Kasumi-1 (cell line): ENCODE measurements at places on chromosomes 5 and 9.

DNA sequence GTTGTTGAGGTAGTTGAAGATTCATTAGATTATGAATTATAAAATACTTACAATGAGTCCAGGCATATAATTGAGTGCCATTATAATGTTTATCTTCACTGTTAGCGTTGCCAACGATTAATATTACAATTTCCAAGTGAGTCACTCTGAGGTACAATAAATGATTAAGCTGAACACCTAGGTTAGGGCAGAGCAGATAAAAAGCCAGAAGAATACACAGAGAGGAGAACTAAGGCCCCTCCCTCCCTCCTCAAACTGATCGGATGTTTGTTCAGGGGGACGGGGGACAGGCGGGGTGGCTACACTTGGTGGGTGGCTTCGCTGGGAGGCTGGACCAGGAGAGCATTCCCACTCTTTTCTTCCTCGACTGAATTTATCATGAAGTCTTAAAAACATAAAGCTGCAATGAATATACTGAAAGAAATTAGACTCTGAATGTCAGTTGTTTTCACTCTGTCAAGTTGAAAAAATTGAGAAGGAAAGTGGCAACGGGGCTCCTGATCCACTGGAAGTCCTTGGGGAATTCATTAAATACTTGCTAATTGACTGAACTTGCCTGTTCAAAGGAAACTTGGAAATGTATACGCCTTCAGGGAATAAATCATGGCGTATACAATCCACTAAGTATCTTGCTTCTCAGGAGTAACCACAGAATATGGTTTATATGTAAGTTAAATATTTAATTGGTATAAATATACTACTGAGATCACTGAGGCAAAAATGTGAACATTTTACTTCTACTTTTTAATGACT is 198.1 kb downstream of the TSSK1B start:
- no peak for DNase-seq

DNA sequence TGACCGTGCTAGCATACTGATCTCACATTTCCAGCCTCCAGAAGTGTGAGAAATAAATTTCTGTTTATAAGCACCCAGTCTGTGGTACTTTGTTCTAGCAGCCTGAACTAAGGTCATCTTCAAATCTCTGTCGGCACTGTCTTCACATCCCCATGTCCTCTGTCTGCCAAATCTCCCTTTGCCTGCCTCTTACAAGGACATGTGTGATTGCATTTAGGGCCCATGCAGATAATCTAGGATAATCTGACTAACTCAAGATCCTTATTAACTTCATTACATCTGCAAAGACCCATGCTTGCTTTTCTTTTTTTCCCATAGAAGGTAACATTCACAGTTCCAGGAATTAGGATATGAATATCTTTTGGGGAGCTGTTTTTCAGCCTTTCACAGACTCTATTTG is 132.7 kb downstream of the AOPEP start:
- no peak for DNase-seq

GRCh38 chr5:14868771-14869170 is 2.8 kb downstream of the ANKH start:
- DNase-seq, result no peak

GRCh38 chr5:114362197-114362976 is 517 bp downstream of the KCNN2 start:
- DNase-seq, result no peak

DNA sequence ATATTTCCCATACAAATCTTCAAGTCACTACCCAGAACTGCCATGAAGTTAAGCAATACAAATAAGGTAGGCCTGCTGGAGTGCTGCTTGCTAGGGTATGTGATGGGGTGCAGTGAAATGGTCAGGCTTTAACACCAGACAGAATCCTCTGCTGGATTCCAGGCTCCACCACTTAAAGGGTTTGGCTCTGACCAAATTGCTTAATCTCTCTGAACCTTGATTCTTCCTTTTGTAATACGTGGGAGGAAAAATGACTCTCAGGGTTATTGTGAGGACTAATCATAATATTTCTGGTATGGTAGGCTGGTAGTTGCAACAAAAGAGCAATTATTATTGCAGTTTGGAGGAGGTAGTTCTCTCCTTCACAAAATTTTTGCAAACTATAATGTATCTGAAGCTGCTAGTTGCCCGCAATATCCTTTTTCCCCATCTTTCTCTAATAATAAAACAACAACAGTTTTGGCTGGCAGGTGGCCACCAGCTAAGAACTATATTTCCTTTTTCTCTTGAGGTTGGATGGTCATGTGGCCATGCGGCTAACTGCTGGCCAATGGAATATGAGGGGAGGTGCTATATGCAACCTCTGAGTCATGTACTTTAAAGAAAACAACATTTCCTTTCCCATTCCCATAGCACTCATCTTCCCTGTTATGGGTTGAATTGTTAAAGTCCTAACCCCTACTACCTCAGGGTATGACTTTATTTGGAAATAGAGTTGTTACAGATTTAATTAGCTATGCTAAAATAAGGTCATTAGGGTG is 44.1 kb downstream of the CCL28 start:
- no peak for DNase-seq

- no peak for DNase-seq
These were observed 8.3 kb downstream of the OLFM1 start for GRCh38 chr9:135095470-135096407.

GRCh38 chr9:96644137-96644536 is 11.0 kb downstream of the PRXL2C start:
- no peak for DNase-seq

- no peak for DNase-seq
These were observed 256.1 kb upstream of the IRX2 start for GRCh38 chr5:3007577-3007976.

- peak; percentile 79 for DNase-seq
These were observed 534.7 kb downstream of the CDH10 start for GRCh38 chr5:24110004-24110615.

DNA sequence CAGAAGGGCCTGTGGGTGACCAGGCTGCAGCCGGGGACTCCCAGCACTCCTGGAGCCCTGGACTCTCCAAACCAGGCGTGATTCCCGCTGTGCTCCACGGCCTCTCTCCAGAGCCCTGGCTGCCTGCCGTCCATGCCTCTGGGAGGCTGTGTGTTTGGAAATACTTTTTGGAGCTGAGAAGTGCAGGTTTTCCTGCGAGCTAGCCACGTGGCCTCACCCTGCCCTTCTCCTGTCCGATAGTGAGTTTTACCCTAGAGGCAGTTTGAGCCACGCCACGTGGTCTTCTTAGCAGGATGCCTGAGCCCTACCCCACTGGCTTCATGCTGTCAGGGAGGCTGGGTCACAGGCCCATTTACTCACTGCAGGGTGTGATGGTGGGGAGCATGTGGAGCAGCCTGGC is 71.3 kb downstream of the COL5A1 start:
- no peak for DNase-seq

- no peak for DNase-seq
These were observed 90.7 kb downstream of the ANKRD33B start for GRCh38 chr5:10654566-10654965.

DNA sequence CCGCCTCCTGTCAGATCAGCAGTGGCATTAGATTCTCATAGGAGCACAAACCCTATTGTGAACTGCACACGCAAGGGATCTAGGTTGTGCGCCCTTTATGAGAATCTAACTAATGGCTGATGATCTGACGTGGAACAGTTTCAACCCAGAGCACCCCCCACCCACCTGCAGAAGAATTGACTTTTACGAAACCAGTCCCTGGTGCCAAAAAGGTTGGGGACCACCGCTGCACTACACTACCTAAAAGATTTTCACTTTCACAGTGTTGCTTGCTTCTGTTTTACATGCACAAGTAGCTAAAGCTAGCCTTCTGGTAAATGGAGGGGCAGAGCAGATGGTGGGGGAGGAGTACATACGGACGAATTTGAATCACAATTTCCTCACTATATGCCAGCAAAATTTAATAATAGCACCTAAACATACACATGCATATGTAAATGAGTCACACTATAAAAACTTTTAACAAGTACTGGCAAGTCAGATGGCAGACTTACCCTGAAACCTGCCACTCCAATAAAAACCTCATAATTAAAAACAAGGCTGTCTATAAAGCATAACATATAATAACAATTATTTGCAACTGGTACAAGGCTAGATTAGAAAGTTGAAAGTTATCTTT is 24.0 kb upstream of the CDKN2B start:
- no peak for DNase-seq

DNA sequence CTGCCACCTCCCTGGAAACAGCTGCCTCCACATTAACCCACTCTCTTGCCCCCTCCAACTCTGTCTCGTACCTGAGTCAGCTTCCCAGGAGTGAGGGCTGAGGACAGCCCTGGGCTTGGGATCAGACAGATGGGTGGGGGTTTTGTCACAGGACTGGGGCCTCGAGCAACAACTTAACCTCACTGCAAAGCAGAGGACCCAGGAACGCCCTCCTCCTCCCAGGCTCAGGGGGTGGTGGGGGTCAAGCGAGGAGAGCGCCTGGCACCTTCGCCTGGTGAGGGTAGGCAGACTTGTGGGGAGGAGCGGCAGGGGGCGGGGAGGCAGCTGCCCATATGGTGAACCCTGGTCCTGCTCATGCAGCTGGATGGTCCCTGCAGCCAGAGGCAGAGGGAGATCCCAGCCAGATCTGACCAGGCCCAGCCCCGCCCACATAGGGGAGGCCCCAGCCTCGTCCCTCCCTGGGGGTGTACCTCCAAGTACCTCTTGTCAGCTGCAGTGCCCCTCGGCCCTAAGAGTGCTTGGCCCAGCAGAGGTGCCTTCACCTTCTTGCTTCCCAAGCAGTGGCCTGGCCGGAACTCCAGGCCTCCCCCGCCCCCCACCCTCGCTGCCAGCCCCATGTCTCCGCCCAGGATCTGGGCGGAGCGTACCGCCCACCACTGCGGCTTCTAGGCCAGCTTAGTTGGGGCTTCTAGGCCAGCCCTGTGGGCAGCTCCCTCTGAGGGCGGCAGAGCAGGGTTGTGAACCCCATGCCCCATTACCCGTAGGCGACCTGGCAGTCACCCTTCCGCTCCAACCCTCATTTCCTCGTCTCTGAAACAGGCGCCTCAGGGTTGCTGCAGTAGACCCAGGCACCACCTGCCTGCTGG is at the start of gene SARDH:
Gene SARDH, minus strand, starts transcription at position 579 of the 866 bp plus-strand sequence. CDS start 4,179 bp downstream, outside the sequence.
- no peak for DNase-seq

DNA sequence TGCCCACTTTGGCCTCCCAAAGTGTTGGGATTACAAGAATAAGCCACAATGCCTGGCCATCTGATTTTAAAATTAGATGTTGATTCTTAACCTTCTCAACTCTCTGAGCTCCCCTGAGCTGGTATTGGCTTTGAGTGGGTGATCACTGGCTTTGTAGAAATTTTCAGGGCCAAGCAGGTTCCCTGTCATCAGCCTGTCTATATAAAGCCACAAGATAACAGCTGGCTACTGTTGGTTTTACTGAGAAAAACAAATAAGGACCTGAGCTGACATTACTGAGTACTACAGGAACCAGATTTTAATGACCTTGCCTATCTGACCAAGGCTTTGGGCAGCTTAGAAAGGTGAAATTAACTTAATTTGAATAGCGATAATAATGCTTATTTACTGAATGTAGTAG is 153.6 kb downstream of the MSX2 start:
- DNase-seq, result no peak

- DNase-seq, result no peak
These were observed 261.7 kb upstream of the PAPPA start for GRCh38 chr9:115891929-115892328.

DNA sequence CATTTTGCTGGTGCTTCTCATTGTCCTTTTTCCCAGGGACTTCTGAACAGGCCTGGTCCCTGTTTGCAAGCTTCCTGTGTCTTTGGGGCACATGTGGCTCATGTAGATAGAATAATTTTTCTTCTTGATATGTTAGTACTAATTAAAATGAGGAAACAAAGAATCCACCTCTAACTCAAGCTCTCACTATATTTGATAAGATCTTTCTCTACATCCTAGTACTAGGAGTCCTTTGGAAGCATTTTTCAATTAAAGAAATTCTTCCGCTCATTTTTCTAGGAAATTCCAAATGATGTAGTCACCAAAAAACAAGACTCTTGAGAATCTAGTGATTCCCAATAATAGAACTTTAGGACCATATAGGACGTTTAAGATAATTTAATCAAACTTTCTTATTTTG is 165.3 kb downstream of the SEC61B start:
- no peak for DNase-seq

GRCh38 chr9:75903785-75904360 is 13.4 kb downstream of the PCSK5 start:
- no peak for DNase-seq

DNA sequence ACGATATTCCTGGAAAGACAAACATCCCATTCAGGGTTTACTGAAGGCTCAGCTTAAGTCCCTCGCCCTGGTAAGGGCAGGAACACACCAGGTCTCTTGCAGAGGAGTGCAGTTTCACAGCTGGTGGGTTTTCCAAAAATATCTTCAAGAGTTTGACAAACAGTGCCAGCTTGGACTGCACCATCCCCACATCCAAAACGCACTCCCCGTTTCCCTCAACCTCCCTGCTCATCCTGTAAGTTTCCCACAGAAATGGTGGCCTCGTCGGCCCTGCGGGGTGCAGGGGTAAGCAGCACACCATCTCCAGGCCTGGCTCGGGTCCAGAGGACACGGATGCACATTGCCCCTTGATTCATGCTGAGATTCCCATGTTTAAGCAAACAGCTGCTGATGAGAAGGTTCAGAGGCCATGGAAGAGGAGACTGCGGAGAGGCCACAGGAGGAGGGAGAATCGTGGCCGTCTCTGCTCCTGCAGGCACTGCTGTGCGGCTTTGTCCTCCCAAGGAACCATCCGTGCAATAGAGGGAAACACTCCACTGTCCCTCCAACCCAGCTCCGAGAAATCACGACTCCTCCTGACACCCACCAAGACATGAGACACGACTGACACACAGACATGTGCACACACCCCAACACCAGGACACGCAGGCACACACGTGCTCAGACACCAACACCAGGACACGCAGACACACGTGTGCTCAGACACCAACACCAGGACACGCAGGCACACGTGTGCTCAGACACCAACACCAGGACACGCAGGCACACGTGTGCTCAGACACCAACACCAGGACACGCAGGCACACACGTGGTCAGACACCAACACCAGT is 24.0 kb upstream of the SLC12A7 start:
- no peak for DNase-seq

- no peak for DNase-seq
These were observed 148.4 kb downstream of the SIL1 start for GRCh38 chr5:139049780-139050179.

GRCh38 chr9:134301387-134302129 is 24.7 kb upstream of the RXRA start:
- no peak for DNase-seq

DNA sequence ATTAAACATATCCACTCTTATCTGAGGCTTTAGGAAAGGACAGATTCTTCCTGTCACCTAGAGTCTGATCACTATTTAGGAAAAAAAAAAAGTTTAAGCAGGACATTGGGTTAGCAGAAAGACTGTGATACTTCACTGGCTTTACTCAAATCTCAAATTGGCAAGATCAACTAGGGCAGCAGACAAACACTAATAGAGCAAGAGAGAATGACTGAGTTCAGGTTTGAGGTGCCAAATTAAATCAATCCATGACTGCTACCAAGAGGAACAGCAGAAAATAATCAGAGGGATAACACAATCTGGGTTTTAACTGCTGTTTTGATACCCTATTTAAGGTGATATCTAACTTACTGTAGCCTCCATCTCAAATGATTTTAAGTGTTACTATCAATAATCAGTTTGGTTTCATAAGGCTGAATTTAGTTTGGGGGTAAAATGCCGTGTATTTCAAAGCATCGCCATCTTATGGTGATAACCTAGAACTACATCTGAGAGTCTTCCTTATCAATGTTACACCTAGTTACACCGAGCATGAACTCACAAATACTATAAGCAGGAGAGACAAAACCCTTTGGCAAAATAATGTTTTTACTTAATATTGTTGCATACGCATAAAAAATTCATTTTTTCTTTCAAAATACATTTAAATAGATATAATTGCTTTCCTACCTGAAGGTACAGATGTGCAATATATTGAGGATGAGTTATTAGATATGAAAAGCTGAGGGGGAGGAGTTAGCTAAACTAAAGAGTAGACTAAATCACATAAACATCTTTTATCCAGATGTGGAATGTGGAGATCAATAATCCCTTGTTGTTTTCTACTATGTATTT is 286.4 kb upstream of the CDH12 start:
- DNase-seq, result peak; percentile 47
